Naive B cell (primary cell): ENCODE measurements at places on chromosomes 4 and X. TPM values are rescaled to one million over a fixed set of nuclear protein-coding genes. Genes with fewer than 3 reads are reported as not detected.

DNA sequence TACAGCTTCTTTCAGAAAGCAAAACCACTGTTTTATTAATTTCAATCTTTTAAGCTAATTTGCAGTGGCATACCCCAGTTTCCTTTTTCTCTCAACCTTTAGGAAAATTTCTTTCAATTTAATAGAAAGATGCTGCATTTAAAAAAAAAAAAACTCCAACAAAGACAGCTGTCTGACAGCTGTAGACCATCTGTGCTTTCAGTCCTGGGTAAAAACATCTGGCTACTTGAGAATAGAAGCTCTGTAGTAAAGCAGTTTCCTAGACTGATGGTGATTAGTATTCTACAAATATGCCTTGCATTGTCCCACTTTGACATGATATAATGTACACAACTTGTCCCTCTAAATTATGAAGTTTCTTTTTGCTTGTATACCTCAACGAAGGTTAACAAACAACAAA lies 197.8 kb downstream of the EDA start:
- H3K27me3 ChIP-seq, result no peaks in the 10 kb centered on the region
- H3K36me3 ChIP-seq, result no peaks in the 10 kb centered on the region
- no peak overlapping the region for H3K27ac ChIP-seq

Gene SUPT20HL2
- polyA plus RNA-seq, result not detected

GRCh38 chr4:107692202-107692601 lies 27.8 kb downstream of the PAPSS1 start:
- no peaks in the 10 kb centered on the region for H3K27me3 ChIP-seq
- H3K27ac ChIP-seq, result no peak overlapping the region
- H3K4me1 ChIP-seq, result no peaks in the 10 kb centered on the region
- DNase-seq, result no peak

GRCh38 chr4:40617872-40618271 lies 11.8 kb downstream of the RBM47 start:
- no peak for DNase-seq
- H3K36me3 ChIP-seq, result peaks cover 7% of the 10 kb centered on the region
- no peak overlapping the region for H3K27ac ChIP-seq
- no peak overlapping the region for H3K4me3 ChIP-seq
- peaks cover 20% of the 10 kb centered on the region for H3K4me1 ChIP-seq

GRCh38 chrX:130714665-130715064 lies 188.3 kb downstream of the ENOX2 start:
- H3K27ac ChIP-seq, result no peak overlapping the region
- H3K27me3 ChIP-seq, result no peaks in the 10 kb centered on the region
- H3K36me3 ChIP-seq, result no peaks in the 10 kb centered on the region
- H3K4me3 ChIP-seq, result no peak overlapping the region
- DNase-seq, result no peak

Gene DUX4
- polyA plus RNA-seq, result not detected

Gene TAF7L
- polyA plus RNA-seq, result not detected

DNA sequence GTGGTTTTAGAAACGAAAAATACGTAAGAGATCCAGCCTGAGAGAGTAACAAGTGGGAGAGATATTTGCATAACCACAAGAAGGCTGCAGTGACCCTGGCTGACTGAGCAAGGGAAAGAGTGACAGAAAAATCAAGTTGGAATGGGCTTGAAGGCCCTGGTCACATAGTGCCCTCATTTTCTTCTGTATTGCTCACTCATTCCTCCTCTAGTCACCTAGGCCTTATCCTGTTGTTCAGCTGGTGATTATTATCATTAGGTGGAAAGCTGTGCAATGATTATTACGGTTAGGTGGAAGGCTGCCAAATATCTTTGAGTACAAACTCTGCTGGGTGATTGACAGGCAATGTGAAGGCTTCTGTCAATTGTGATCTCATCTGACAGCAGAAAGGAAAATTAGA lies 2384.1 kb downstream of the PCDH7 start:
- no peaks in the 10 kb centered on the region for H3K27me3 ChIP-seq
- H3K4me3 ChIP-seq, result no peak overlapping the region
- H3K27ac ChIP-seq, result no peak overlapping the region
- no peaks in the 10 kb centered on the region for H3K4me1 ChIP-seq
- no peaks in the 10 kb centered on the region for H3K36me3 ChIP-seq
- no peak for DNase-seq

DNA sequence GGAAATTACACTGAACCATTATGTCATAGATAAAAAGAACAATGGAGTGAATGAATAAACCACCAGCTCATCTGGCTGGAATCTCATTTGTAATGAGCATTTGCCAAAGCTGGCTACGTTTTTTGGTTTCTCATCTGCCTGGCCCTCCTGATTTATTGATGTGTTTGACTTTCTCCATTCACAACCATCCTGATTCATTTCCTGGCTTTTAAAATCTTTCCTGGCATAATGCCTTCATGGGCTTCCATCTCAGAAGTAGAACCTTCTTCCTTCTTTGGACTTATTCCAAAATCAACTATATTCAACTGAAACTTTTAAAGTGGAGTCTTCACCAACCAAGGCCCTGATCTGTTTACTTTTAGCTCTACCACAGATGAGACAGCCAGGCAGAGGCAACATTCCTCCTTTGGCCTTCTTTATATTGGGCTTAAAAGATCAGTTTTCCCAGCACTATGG lies 36.0 kb upstream of the ARSJ start:
- H3K4me3 ChIP-seq, result no peak overlapping the region
- DNase-seq, result no peak
- peaks cover 8% of the 10 kb centered on the region for H3K36me3 ChIP-seq

- peak overlapping the region; percentile 89 for H3K4me3 ChIP-seq
- peaks cover 7% of the 10 kb centered on the region for H3K27me3 ChIP-seq
- peaks cover 67% of the 10 kb centered on the region for H3K4me1 ChIP-seq
- peaks cover 8% of the 10 kb centered on the region for H3K36me3 ChIP-seq
- DNase-seq, result peak; percentile 67
- H3K27ac ChIP-seq, result peak overlapping the region; percentile 99
These were observed 46.4 kb downstream of the PRPS1 start for GRCh38 chrX:107674480-107675364.

Gene NEUROG2
- not detected for polyA plus RNA-seq

GRCh38 chr4:161252520-161253141 lies 911.2 kb downstream of the FSTL5 start:
- no peak for DNase-seq
- H3K4me1 ChIP-seq, result no peaks in the 10 kb centered on the region
- peaks cover 9% of the 10 kb centered on the region for H3K36me3 ChIP-seq
- no peaks in the 10 kb centered on the region for H3K27me3 ChIP-seq

DNA sequence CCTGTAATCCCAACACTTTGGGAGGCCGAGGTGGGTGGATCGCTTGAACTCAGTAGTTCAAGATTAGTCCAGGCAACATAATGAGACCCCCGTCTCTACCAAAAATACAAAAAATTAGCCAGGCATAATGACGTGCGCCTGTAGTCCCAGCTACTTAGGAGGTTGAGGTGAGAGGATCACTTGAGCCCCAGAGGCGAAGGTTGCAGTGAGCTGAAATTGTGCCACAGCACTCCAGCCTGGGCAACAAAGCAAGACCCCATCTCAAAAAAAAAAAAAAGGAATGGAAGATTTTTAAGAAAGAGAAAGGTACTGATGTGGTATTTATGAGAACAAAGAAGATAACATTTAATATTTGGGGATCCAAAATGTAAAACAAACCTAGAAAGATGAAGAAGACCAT lies 27.0 kb upstream of the NMU start:
- H3K4me1 ChIP-seq, result no peaks in the 10 kb centered on the region
- no peaks in the 10 kb centered on the region for H3K36me3 ChIP-seq
- H3K27me3 ChIP-seq, result peaks cover 12% of the 10 kb centered on the region
- no peak for DNase-seq
- no peak overlapping the region for H3K4me3 ChIP-seq
- H3K27ac ChIP-seq, result no peak overlapping the region

DNA sequence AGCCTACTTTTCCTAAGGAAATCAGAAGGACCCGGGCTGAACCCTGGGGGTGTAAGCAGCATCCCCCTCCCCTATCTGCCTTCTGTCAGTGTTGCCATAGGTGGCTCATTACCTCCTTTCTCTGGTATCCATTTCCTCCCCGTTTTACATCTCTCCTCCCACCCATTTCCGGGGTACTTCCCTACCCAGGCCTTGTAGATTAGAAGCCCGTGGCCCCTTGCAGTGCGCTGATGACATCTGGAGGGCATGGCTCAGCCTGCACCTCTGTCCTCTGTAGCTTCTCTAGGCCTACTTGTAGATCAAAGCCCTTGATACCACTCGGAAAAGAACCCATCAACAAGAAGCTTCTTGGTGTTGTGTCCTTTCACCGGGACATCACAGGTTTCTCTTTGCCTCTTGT lies 71.8 kb downstream of the NBDY start:
- H3K27ac ChIP-seq, result peak overlapping the region; percentile 96
- DNase-seq, result peak; percentile 56
- peak overlapping the region; percentile 43 for H3K4me3 ChIP-seq

DNA sequence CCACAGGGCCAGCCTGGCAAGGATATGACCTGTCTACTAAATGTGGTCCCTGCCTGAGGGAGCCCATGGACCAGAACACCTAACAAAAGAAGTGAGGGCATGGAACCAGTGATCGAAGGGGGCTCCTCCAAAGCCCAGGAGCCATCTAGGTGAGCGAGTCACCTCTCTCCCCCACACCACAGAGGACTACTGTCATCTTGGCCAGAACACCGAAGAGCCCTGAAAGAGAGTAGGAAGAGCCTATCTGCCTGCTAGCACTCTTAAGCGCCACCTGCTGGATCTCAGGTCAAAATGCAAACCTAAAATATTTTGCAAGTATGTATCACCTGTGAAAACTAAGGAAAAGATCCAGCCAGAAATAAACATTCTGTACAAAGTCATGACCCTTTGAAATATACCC lies 137.9 kb upstream of the ZXDB start:
- H3K27me3 ChIP-seq, result no peaks in the 10 kb centered on the region
- H3K4me1 ChIP-seq, result no peaks in the 10 kb centered on the region
- H3K4me3 ChIP-seq, result no peak overlapping the region
- no peak for DNase-seq

Gene CHRDL1
- not detected for polyA plus RNA-seq

DNA sequence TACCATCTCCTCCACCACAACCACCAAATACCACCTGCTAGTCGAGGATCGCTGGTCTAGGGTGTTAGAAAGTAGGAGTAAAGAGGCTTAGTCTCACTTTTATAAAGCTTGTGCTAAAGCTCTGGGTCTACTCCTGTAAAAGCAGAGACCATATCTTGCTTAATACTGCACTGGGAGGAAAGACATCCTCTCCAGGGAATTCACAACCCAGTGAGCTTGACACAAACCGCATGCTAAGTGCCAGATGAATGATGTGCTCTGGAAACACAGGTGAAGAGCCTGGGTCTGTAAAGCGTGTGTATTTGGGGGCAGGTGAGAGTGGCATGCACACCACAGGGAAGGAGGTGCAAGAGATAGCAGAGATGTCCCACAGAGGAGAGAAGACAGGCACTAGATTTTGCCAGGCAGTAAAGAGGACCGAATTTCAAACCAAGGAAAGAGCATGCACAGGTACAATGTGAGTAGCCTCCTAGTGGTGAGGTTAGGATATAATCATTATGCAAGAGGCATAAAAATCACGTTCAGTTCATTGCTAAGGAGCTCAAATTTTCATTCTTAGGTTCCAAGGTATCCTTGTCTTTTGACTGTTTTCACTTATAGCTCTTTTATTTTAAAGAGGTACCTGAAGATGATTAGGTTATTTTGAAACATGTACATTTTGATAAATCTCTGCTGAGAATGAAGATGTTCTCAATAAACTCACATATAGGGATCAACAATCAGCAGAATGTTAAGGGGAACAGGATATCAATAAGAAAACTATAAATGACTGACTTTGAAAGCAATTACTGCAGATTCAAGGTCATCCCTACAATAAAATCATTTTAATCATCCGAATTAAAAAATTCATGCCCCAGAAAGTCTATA lies 20.7 kb downstream of the TAPT1 start:
- peaks cover 49% of the 10 kb centered on the region for H3K4me1 ChIP-seq
- peak; percentile 51 for DNase-seq

DNA sequence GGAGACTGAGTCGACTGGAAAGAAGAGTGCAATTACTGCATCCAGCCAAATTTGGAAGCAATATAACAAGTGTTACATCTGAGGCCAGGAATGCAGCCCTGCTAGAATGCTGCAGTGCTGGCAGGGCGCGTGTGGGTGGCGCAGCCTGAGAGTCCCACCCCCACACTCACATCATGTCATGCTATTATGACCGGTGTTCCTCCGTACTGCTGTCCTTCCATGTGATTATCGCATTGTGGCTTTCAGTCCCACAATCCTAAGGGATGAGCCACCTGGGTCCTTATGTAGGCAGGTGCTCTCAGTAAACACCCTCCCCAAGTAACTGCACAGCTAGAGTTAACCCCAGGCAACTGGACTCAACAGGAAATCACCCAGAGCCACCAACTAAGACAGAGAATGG lies 122.6 kb upstream of the CPEB2 start:
- peaks cover 6% of the 10 kb centered on the region for H3K27me3 ChIP-seq
- H3K4me1 ChIP-seq, result peaks cover 16% of the 10 kb centered on the region
- no peak for DNase-seq
- no peak overlapping the region for H3K4me3 ChIP-seq
- H3K36me3 ChIP-seq, result no peaks in the 10 kb centered on the region

Gene GAGE12F
- polyA plus RNA-seq, result not detected

DNA sequence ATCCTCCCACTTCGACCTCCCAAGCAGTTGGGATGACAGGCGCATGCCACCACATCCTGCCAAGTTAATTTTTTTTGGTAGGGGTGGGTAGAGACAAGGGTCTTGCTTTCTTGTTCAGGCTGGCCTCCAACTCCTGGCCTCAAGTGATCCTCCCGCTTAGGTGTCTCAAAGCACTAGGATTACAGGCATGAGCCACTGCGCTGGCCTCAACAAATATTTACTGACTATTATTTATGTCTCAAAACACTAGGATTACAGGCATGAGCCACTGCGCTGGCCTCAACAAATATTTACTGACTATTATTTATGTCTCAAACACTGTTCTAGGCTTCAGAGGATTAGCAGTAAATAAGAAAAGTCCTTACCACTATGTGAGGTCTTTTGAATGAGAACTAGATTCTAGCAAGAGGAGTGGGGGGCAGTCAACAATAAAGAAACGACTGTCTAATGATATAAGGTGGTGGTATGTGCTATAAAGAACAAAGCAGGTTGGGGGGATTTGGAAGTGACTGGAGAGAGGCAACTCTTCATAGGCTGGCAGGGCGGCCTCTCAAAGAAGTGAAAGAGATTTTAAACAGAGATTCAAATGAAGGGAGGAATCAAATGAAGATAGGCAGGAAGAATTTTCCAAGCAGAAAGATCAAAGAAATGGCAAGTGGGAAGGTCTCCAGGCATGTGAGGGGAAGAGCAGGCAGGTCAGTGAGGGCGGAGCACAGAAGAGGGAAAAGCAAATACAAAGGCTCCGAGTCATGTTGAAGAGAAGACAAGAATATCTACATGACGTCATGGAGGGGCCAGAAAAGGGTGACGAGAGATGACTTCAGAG lies 12.7 kb upstream of the ACSL1 start:
- no peak overlapping the region for H3K27ac ChIP-seq
- H3K4me1 ChIP-seq, result no peaks in the 10 kb centered on the region
- no peak for DNase-seq
- H3K4me3 ChIP-seq, result no peak overlapping the region

Gene CXorf49
- not detected for polyA plus RNA-seq

DNA sequence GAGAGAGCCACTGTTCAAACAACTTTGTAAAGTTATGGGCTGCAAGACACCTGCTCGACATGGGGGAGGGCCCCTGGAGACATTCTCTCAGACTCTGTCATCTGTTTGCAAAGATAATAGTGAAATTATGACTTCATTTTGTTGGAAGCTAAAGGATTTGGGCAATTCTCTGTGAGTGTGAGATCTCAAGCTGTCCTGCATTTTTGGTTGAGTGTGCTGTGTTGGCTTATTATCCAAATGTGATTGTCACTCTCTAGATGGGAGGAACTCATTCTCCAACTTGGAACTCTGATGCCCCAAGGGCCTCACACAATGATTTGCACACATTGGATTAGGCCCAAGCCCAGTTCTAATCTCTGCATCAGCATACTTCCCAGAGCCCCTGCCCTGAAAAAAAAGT lies 63.7 kb downstream of the STK32B start:
- DNase-seq, result no peak
- no peak overlapping the region for H3K4me3 ChIP-seq
- no peak overlapping the region for H3K27ac ChIP-seq
- no peaks in the 10 kb centered on the region for H3K27me3 ChIP-seq
- no peaks in the 10 kb centered on the region for H3K36me3 ChIP-seq

Gene DGKK
- polyA plus RNA-seq, result not detected
